ENCODE measurements at places on chromosomes 11 and 22. TPM values are rescaled to one million over a fixed set of nuclear protein-coding genes. Genes with fewer than 3 reads are reported as not detected.

Gene TMPRSS5
- total RNA-seq, result 0.13 TPM

- no peak for DNase-seq
These were observed 151.9 kb upstream of the NTM start for GRCh38 chr11:131218542-131218941.

DNA sequence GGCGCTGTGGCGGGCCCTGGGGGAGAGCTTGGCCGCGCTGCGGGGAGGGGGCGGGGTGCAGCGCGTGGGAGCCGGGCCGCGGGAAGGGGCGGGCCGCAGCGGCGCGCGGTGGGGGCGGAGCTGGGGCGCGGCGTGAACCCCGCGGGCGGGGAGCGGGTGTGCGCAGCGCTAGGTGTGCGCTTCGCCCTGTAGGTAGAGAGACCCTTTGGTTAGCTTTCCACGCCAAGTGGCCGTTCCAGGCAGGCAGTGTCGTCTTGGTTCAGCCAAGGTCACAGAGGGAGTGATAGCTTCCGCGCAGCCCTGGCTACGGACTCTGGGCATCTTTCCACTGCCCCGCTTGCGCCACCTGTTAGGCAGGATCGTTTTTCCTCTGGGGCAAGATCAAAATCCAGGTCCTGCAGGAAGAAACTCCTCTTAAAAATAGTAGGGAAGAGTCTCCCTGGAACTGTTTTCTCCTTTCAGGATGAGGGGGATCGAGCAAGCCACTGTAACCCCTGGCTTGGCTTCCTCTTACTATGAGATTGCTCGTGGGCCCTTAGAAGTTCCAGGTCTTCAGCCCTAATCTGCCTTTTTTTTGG, 434 bp downstream of the BANF1 start:
- no peak for DNase-seq

DNA sequence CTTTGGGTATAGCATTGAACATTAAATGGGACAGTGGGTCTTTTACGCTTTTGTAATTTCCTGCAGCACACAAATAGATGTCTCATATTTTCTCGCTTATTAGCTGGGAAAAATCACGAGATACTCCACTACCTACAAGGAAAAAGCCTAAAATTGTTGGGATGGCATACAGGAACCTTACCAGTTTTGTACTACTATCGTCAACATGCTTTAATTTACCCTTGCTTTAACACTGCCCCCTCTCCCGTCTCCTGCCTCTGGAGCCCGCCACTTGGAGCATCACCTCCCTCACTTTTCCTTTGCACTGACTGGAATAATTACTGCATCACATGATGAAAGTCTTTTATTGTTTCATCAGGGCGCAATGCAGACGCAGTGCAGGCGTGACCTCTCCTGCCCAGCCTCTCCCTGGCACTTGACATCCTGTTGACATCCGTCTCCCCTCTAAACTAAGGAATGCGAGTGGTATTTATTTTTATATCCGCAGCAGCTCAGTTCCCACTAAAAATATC, 1.0 kb upstream of the FNBP4 start:
- DNase-seq, result peak; percentile 58

Gene AGBL2
- 0.38 TPM for total RNA-seq

DNA sequence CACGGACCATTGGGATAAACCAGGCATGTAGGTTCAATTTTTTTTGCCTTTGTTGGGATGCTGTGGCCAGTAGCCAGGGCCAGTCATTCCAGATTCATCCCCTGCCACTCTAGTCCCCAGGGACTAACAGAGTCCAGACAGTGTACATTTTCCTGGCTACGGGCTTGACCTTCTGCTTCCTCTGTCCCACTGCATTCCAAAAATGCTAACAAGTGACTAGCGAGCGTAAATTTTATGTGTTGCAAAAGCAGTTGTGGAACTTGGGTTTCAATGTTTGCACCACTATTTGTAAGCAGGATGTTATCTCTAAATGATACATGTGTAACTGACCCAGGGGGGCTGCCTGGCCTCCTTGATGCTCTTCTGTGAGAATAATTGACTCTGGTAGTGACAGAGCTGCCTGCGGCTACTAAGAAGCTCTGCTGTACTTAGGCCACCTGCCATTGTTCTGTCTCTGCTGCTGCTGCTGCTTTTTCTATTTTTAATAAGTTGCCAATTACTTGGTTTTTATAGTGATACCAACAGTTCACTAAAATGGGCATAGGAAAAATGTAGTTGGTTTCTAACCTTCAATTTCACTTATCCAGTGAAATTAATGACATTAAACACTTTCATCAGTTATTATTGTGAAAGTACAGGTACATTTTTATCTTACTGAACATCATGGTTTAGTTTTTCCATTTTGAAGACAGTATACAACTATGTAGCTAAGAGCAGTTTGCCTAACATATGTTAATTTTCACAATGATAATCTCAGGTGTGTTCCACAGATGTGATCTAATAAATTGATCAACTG, 26.8 kb downstream of the TNRC6B start:
- DNase-seq, result peak; percentile 53

- no peak for DNase-seq
These were observed 171.1 kb upstream of the SEZ6L start for GRCh38 chr22:25997886-25998775.

Gene MPEG1
- total RNA-seq, result not detected

DNA sequence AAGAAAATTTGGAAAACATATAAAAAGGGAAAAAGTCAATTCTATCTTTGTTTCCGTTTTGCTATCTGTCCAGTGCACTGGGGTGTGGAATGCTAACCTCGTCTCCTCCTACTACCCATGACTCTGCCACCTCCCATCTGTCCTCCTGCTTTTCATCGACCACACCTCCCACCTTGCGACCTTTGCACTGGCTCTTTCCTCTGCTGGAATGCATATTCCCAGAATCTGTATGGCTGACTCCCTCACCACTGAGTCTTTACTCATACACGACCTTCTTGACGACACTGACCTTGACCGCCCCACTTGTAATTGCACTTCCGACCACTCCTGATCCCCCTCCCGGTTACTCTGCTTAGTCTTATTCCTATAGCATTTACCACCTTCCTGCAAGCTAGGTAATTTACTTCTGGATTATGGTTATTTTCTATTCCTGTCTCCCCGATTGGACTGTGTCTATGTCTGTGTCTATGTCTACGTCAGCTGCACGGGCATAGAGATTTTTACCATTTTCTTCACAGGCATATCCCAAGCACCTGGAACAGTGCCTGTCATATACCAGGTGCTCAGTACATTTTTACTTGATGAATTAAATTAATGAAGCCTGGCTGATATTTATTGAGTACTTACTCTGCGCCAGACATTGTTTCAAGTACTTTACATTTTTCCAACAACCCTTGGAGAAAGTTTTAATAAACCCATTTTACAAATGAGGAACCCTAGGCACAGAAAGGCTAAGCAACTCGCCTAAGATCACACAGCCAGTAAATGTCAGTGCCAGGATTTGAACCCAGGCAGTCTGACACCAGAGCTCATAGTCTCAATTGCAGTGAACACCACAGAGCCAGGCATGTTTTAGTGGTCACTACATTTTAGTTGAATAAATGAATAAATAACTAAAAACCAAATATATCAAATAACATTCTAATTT, 89.3 kb upstream of the SLC22A12 start:
- DNase-seq, result no peak

GRCh38 chr11:75269896-75270295, 29.3 kb downstream of the TPBGL start:
- no peak for DNase-seq

- DNase-seq, result no peak
These were observed 13.1 kb downstream of the ENDOD1 start for GRCh38 chr11:95102733-95103132.

DNA sequence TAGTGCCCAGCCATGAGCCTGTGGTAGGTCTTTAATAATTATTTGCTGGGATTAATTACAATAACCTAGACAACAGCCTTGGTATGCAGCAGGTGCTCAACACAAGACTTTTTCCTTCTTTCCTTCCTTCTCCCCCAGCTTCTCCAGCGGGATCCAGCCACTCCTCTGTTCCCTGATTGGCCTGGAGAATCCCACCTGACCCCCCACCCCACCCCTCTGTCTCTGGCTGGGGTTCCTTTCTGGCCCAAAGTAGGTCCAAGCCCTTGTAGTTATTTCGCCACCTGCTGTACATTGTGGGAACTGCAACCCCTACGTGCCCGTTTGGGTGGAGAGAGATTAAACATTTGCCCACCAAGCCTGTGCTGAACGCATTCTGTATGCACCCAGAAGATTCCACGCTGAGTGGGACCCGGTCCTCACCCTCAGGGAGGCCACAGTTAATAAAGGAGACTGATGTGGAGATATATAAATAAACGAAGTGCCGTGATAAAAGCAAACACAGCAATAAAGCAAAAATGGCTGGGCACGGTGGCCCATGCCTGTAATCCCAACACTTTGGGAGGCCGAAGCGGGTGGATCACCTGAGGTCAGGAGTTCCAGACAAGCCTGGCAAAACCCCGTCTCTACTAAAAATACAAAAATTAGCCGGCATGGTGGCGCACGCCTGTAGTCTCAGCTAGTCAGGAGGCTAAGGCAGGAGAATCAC, 32.1 kb upstream of the DGKZ start:
- DNase-seq, result peak; percentile 38

Gene LRRC56
- 0.26 TPM for total RNA-seq

Gene FAT3
- under 0.01 TPM for total RNA-seq

- peak; percentile 78 for DNase-seq
These were observed 21.5 kb downstream of the CASP4 start for GRCh38 chr11:104946907-104947306.

DNA sequence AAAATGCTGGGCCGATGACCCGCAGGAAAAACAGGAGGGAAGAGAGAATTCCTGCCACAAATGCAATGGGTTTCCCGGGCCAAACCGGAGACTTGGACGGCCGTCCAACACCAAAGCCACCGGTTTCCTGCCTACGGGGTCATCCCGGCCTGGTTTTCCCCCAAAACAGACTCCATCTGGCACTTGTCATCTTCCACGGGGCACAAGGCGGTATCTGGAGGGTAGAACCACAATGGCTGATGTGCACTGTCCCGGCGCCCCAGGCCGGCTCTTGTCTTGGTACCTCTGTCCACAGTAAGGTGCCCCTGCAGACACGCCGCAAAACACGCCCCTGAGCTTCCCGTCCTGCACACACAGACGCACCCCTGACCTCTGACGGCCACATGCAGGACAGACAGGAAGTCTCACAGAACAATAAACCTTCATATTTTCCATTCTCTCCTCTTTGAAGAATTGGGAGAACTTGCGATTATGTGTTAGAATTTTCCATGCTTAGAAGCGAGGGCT, 20.1 kb downstream of the CELSR1 start:
- peak; percentile 93 for DNase-seq

GRCh38 chr11:73464347-73464746, 88.1 kb downstream of the RELT start:
- no peak for DNase-seq

GRCh38 chr11:17473071-17473744, 3.4 kb downstream of the ABCC8 start:
- DNase-seq, result no peak

GRCh38 chr11:124889191-124890091, 8.2 kb downstream of the ROBO4 start:
- no peak for DNase-seq

GRCh38 chr22:48727454-48728058, 1100.1 kb downstream of the BRD1 start:
- DNase-seq, result no peak

Gene PDXP
- total RNA-seq, result 6.7 TPM

GRCh38 chr11:111363985-111364384, 15.1 kb downstream of the POU2AF1 start:
- no peak for DNase-seq

GRCh38 chr11:93591247-93591898, 48.2 kb upstream of the SMCO4 start:
- no peak for DNase-seq

DNA sequence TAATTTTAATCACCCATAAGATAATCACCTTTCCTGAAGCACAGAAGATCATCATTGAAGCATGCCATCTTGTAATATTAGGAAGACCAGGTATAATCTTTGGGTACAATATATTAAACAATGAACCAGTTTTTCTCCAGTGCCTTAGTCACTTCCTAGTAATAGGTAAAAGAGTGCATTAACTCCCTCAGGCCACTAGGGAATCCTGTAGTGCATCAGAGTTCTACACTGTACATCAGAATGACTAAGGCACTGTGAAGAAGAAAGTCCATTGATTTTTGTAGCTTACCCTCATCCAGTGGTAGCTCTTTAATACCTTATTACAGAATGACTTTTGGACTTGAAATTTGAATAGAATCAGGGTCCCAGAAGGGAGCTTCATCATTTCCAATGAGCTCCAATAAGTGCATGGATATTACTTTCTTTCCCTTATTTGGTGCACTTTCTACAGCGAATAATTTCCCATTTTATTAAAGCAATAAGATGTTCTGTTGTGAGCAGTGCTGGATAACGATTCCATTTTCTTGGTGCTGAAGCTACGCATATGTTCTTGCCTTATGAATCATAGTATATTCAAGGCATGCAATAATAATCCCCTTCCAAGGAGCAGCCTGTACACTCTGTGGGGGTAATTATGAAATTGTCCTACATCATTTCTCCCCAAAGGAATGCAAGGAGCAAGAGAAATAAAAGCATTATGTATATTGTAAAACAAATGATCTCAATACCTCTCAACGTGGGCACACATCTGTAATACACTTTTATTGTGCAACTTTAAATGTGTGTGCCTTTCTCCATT, 4.7 kb downstream of the C11orf87 start:
- no peak for DNase-seq

Gene OR2AG1
- not detected for total RNA-seq

Gene MMP11
- total RNA-seq, result 6.8 TPM

DNA sequence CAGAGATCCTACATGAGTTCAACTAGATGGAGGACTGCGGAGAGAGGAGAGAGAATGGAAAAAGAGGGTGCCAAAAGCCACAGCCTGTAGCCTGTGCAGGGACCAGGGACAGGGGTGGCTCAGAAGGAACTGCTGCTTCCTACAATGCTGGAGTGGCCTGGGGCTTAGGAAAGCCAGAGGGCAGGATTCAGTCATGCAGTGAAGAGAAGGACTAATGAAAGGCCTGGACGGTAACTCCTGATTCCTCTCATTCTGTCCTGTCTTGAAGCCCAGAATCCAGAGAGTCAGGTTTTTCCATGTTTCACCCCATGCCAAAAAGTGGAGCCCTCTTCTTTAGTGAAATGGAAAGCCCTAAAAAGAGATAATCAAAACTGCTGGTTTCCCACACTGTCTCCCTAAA, 48.4 kb upstream of the INCENP start:
- DNase-seq, result no peak

DNA sequence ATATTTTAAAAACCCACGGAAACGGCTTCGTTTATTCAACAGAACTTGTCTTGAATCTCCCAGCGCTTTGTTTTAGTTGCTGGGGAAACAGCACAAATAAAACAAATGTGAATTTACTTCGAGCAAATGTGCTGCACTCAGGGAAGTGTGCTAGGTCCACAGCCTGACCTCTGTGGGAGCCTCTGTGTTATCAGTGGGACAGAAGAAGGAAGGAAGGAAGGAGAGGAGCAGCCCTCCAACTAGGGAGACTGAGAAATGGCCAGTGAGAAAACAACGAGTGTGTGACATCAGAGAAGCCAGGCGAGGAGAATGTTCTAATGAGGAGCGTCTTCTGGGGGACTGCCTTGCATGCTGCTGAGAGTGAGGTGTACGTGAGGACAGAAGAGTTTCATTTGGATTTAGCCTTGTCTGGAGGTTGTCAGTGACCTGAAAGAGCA, 42.7 kb downstream of the PPP6R3 start:
- peak; percentile 65 for DNase-seq
